ENCODE measurements at places on chromosomes 12 and 14. TPM values are rescaled to one million over a fixed set of nuclear protein-coding genes. Genes with fewer than 3 reads are reported as not detected.

CACNA2D4 gene
- 4.1 TPM for total RNA-seq

DNA sequence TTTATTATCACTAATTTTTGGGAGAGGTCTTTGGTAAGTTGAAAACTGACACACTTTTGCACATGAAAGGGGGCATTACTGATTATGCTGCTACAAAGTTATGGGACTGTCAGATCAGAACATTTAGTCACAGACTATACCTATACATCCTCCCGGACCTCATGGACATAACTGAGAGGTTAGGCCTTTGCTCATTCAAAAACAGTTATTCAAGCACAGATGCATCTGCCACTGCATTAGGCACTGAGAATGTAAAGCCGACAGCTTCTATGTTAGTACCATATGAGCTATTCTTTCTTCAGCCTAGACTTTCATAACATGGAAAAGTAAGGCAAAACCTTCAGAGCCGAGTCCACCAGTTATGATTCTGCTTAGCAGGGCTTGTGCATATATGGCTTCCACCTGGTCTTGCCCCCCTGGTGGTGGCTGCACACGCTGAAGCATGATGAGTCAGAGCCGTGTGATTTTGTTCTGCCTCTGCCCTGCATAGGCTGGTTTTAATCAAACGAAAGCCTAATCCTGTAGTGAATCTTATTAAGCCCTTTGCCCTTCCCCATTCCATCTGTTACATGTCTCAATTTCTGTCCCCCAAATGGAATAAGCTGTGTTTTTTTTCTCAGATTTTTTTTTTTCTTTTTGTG is 21.8 kb upstream of the RNU6-8 start:
- peak; percentile 70 for DNase-seq

DNA sequence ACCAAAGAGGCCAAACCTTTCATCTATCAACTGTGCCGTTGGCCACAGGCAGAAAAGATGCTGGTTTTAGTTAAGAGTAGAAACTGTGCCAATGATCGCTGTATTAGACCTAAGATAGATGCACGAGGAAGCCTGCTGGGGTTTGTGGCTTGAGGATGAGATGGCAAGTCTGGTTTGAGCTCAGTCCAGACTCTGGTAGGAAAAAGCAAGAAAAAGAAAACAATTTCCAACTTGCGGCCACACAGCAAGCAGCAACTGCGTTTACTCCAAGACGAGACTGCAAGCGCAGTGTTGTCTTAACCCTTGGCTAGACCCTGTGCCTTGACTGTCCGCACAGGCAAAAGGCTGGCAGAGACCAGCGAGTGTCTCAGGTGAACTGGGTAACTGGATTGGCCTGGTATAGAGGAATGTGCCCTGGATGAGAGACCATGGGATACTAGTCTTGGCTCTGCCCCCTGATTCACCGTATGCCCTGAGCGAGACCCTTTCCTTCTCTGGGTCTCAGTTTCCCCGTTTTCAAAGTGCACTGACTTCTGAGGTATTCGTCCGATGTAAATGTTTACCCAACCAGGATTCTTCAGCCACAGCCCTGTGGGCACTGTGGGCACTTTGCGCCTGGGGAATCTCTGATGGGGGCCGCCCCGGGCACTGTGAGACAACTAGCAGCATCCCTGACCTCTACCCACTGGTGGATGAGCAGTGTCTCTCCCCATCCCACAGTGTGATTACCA is 113.4 kb downstream of the DICER1 start:
- DNase-seq = peak; percentile 1

PTGER2 gene
- total RNA-seq = 1.5 TPM

DNA sequence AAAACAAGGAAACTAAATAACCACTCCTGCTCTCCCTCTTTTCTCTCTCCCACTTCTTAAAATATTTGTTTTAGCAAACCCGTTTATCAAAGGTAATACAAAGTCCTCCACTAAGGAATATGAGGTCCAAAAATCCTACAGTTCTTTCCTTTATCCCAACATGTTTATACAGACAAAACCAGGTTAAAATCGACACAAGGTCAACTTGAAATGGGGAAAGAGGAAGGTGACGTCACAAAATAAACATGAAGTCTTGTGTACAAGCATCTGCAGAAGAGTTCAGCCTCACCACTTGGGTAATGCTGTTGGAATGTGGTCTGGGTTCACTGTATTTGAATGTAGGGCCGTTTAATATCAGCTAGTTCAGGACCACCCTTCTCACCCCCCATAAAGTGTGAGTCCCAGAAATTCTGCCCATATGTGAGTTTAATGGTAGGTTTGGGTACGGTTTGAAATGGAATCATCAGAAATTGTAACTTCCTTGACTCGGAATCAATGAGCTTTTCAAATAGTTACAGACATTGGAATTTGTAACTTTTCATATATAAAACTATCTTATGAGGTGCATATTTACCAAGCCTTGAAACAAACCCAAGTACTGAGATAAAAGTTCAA is 120.0 kb upstream of the SLC38A2 start:
- no peak for DNase-seq

- DNase-seq = no peak
These were observed 122.0 kb downstream of the TMEM117 start for GRCh38 chr12:43957732-43958372.

DNA sequence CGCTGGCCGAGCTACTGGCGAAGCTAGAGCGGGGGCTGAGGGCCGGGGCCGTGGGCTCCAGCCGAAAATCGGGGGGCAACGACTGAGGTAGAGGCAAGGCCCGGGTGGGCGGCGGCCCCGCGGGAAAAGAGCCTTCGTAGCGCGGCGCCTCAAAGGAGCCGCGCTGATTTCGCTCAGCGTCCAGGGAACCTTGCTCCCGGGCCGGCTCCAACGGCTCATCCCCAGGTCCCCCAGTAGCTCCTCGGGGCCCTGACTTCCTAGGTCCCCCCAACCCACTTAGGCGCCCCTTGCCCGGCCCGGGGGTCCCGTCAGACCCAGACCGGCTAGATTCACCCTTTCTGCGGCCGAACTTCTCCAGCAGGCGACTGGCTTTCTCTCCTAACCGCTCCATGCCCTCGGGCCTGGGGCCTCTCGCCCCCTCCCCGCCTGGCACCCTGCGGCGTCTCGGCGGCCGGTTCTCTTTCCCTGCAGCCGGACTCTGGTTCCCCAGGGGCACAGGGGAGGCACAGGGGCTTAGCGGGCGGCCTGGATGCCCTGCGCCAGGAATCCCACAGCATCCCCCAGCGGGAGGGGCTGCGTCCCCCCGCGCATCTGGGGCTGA is 375 bp downstream of the AJUBA start:
- no peak for DNase-seq

DNA sequence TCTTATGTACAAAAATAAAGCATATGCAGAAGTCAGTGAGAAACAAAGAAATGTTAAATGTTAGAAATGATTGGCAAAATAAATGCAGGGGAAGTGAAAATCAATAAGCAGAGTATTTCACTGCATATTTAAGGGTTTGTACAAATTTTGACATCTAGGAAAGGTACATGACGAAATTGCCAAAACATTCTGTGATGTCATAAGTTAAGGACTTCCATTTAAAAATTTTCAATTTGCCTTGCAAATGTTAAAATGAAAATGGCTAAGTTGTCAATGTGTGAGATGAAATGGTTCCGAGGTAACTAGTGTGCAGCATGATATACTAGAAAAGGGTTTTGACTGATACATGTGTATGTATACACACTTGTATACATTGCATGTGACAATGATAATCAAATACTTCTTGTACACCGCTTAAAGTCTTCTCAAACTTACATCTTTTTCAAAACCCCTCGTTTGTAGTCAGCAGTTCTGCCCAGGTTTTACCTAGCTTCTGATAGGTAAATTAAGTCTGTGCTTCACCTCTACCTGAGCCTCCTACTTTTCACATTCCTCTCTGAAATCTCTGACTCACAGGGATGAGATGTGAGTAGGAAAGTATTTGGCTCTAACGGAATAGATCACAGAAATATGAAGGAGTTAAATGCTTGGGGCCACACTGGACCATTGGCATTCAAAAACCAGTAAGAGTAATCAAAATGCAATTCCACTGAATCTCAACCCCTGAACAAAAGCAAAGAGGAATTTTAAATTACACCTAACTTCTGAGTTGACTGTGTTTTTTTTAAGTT is 442.4 kb upstream of the FOXG1 start:
- no peak for DNase-seq

- no peak for DNase-seq
These were observed 605.5 kb downstream of the DIO2 start for GRCh38 chr14:79605849-79606248.

RBMS2 gene
- 28.6 TPM for total RNA-seq

DNA sequence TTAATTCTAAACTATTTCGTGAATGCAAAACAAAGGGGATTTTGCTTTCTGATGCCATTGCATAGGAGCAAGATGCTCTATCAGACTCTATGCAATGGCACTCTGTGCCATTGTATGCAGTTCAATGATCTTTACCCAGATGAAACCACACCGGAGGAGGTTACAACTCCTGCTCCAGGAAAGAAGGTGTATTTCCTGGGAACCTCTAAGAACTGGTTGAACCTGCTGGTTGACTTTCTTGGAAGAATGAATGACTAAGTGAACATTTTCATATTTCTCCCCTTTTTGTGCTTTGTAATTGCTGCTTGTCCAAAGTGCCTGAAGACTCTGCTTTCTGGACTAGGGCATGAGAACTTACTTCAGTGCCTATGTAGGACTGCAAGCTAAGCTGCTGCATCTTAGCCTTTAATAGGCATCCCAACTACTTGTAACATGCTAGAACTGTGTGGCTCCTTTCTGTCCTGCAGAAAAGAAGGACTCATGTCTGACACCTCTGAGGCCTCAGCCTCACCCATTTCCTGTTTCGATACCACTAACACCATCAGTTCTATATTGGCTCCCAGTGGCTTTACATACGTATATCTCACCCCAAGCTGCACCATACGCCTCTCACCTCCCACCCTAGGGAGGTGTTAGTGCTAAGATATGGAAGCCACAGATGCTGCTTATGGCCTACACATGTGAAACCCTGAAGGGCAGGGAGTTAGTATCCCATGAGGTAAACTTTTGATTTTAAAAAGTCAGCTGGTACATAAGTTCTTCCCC is 193.5 kb upstream of the CNOT2 start:
- no peak for DNase-seq

DNA sequence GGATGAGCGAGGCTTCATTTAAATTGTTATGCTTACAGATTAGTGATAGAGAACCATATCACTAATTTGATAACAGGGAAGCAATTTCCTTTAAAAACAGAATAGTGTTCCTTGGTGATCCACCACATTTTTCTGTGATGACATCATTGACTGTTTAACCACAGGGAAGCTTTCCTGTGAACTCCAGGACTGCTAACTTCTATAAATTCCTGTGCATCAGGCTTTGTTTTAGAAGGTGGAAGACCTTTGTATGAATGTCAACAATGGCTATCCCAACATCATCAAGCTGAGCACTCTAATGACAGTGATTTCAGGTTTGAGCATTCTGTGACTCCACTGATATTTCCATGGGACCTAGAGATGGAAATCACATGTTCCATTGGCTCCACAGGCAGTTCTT is 177.1 kb downstream of the RMST start:
- no peak for DNase-seq

GRCh38 chr12:57129321-57129842 is 1.1 kb downstream of the LRP1 start:
- DNase-seq = no peak

CIDEB gene
- 1.3 TPM for total RNA-seq

GRCh38 chr12:77339610-77340009 is 274.2 kb upstream of the E2F7 start:
- DNase-seq = no peak

- DNase-seq = no peak
These were observed 89.0 kb downstream of the SLC24A4 start for GRCh38 chr14:92411941-92412340.

DNA sequence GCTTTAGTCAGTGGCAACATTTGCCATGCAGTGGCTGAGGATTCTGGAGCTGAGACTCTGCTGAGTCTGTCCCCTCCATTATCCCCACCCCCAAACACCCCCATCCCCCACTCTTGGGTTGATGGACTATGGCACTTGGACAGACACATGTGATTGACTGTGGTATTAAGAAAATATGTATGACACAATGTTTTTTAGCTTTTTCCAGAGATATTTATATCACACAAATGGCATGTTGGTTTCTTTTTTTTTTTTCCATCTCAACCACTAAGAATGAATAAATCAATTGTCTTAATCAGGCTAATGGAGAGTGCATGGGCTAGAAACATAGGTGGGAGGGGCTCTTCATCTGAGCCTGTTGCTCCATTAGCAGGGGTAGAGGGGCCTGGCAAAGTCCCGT is 30.7 kb upstream of the MAP1LC3B2 start:
- DNase-seq = no peak

RDH16 gene
- total RNA-seq = 1.4 TPM
